Heart left ventricle (tissue), 16 donors: ENCODE measurements at places on chromosomes 7 and 10.

DNA sequence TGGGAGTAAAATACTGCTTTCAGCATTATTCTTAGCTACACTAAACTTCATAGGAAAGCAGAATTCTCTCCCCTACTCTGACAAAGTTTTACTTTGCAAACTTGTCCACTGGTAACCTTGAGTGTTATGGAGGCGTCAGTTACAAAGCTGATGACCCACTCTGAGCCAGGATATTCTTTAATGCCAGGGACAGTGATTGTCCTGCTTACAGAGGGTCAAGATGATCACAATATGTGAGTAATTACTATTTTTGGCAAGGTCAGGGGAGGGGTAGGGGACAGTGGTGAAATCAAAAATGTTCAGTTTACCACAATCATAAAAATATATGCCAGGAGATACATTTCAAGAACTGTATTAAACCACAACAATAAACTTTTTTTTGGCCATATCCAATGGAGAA, 520.6 kb downstream of the SUGCT start:
- no peak for DNase-seq

GRCh38 chr7:131090886-131091692, 236.6 kb upstream of the MKLN1 start:
- DNase-seq: no peak

- DNase-seq: no peak
Measured at GRCh38 chr10:43341450-43341849, 30.0 kb upstream of the FXYD4 start.

GRCh38 chr10:817371-817770, 114.1 kb downstream of the LARP4B start:
- no peak for DNase-seq

DNA sequence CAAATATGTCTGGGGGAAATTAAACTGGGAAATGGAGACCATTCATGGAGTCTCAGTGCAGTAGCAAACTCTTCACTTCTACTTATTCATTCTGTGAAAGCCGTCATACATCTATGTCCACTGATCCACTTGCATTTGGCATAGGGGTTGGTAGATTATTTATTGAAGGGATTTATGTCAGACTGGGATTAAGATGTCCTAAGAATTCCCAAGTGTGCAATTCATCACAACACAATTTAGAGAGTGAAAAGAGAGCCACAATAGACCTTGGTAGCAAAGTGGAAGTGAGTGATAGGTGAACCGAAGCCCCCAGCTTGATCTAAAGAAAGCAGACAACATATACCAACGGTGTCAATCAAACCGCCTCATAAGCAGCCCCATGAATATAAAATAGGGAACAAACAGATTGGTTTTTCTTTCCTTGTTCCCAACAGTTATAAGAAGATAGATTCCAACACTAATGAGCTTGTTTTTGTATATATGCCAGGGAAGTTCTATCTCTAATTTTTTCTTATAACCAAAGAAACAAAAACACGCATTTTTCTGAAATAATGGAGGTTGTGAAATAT, 234.3 kb downstream of the CACNA2D1 start:
- DNase-seq: no peak

DNA sequence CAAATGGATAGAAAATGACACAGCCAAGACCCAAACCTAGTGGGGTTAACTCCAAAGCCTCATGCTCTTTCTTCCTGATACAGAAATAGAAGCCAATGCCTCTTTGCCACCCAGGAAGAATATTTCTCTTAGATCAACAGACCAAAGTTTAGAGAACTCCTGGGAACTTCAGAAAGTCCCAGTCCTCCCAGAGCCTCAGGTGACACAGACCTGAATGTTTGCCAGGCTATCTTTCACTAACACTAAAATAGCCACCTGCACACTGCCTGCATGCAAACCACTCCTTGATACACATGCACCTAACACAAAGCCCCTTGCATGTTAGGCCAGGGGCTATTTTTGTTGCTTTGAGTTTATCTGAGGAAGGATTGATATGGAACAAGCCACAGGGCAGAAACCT, 27.7 kb downstream of the LSM5 start:
- no peak for DNase-seq
